ENCODE measurements at places on chromosomes 2 and 18.

DNA sequence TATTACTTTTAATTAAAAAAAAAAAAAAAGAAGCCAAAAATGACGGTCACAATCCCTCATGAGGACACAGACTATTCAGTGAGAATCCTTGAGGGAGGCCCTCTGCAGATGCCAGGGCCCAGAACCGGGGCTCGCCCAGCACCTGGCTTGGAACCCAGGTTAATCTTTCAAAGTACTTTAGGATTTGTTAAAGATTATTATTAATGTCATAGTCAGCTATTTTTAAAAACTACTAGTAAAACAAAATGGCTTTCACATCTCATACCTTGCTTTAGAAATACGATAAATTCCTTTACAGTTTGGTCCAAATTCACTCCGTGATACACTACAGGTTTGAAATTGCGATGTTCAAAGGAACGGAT is 27.1 kb downstream of the C2orf76 start:
- DNase-seq: no peak

- no peak for DNase-seq
Measured at GRCh38 chr18:37450434-37451132, 115.0 kb downstream of the CELF4 start.

- DNase-seq: no peak
Measured at GRCh38 chr2:196143730-196144131, 27.6 kb downstream of the STK17B start.

DNA sequence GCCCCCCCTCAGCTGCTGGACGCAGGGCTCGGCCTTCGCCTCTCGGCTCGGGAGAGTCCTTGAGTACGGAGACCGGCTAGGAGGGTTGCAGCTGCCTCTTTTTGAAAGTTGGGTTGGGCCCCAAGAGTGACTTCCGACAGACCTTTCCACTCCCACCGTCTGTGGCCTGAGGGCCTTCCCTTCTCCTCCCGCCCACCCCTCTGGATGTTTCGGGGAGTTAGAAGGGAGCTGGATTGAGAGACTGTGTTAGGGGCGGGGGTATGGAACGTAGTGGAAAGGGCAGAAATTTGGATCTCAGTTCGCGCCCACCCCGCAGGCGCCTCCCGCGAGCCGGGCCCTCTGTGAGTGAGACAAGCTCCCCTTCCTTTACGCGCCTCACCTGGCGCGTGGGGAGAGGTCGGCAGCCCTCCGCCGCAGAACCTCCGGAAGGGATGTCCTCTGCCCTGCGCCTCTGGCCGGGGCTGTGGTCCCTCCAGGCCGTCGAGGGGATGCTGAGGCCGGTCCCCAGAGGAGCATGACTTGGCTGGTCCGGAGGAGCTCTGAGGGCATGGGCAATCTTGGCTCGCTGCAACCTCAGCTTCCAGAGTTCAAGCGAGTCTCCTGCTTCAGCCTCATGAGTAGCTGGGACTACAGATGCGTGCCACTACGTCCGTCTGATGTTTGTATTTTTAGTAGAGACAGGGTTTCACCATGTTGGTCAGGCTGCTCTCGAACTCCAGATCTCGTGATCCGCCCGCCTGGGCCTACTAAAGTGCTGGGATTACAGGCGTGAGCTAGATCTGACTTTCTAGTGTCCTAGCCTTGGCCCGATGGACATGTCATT is 15.9 kb downstream of the C2orf74 start:
- DNase-seq: peak; percentile 46

GRCh38 chr2:62151306-62151638 is 44.6 kb upstream of the B3GNT2 start:
- no peak for DNase-seq

DNA sequence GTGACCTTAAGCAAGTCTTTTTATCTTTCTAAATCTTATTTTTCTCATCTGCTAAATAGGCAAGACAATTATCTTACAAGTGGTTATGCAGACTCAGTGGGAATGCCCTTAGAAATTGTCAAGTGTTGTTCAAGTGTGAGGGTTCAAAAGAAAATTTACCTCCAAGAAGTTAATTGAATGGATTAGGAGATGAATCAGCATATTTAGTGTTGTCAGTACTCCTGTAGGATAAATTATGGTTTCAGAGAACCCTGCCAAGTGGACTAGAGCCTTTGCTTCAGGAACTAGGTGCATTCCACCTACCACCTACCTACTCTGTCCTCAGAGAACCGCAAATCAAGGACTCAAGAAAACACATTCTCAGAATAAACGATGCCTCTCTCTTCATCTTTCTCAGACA is 69.8 kb upstream of the KCTD1 start:
- no peak for DNase-seq

DNA sequence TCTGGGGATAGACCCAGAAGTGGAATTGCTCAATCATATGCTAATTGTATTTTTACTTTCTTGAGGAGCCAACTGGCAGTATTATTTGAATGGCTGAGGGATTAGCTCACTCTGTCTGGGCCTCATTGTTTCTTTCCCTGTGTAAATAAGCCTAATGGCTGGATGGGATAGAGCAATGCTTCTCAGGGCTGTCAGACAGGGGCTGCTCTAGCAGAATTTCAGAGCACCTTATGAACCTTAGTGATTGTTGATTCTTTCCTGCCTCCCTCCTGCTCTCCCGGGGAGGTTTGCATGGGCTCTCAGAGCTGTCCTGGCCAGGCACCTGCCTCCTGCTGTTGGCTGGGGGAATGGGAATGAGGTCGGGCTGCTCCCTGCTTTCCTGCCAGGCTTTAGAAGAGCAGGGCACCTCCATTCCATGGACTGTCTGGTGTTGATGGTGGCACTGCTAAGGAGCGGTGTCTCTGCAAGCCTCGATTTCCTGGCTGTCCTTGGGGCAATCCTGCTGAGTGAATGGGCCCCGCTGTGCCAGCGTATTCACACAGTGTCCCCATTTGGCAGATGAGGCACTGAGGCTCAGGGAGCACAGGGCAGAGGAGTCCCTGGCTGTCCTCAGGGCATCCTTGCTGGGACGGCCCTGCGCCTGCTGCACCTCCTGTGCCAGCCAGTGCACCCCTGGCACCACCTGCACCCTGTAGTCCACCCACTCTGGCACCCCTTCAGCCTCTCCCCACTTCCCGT is 468.2 kb upstream of the HS6ST1 start:
- DNase-seq: no peak

DNA sequence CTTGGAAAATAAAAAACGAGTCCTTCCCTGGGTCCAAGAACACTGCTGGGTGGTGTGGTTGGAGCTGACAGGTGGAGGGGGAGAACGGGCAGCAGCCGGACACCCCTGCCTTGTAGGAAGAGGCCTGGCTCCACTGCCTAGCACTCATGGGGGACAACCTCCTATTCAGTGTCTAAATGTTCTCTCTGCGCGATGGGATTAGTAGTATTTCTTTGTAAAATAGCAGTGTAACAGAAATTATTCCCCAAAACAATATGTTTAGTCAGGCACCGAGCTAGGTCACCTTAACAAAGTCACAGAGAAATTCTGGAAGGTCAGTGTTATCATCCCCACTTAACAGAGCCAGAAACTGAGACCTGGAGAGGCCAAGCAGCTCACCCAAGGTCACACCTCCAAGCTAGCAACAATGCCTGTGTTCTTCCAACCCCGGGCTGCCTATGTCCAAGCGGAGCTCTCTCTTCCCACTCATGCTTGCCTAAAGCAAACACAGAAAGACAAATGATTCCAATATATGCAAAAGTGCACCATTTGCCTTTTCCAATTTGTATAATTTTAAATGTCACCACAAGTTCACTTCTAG is 68.0 kb downstream of the STEAP3 start:
- no peak for DNase-seq

DNA sequence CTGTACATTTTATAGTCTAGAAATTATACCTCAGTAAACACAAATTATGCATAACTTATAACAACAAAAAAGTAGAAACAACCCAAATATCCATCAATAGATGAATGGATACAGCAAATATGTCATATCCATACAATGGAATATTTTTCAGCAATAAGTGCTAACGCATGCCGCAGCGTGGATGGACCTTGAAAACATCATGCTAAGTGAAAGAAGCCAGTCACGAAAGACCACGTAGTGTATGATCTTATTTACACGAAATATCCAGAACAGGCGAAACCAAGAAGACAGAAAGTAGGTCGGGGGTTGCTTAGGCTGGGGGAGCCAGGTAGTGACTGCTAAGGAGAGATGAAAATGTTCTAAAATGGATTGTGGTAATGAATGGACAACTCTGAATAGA is 167.1 kb upstream of the MYCN start:
- no peak for DNase-seq

DNA sequence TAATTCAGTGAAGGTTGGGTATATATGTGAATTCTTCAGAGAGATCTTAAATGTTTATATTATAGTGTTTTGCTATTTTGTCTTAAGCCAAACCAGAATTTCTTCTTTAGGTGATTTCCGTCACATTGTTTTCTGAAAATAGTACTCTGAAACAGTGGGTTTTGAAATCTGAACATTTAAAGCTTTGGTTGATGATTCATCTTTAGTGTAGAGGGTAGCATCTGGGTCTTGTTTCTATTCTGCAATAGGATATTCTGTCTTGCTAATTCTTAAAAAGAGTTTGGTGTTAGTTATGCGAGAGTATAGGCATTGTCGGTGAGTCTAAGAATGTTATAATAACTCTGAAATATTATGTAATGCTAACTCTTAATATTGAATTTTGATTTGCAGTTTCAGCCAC is 69.6 kb upstream of the FAM237A start:
- DNase-seq: no peak
